ENCODE measurements at places on chromosomes 13 and 19.

- DNase-seq, result no peak
These were observed 45.3 kb downstream of the FNDC3A start for GRCh38 chr13:49020940-49021553.

DNA sequence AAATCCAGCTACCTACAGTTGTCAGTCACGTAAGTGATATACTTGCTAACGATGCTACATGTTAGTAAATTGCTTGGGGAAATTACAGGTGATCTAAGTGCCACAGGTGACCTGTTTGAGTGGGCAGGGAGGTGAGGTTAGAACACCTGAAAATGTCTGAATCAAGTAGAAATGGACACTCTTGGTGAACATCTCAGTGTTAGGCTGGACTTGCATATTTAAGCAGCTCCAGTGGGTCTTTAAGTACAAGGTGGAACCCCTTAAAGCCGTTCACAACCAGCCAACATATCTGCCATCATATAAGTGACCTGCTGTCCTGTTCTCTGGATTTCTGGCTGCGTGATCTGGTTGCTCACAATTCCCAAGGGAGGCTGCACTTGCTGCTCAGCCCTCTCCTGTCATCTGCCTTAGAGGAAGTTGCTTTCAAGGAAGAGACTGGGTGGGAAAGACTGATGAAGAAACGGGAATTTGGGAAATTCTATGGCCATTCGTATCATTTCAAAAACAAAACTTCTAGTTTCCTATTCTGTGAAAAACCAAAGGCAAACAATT, 244.0 kb downstream of the DCLK1 start:
- DNase-seq, result no peak

DNA sequence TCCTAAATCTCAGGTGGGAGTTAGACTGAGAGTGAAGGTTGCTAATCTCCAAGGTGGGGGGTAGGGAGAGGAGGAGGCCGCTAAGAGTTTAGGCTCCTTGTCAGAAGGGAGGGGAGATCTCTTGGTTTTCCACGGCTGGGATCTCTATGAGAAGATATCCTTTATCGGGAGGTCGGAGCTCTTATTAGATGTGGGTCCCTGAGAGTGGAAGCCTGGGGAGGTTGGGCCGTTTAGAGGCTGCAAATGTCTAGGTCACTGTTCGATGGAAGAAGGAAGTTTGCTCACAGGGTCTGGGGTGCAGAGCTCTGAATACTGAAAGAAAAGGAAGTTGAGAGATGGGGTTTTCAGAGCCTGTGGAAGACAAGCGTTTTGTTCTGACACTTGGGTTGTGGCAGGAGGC, 3.8 kb downstream of the MYADM start:
- no peak for DNase-seq

GRCh38 chr13:75685239-75685697, 49.1 kb downstream of the LMO7 start:
- no peak for DNase-seq

DNA sequence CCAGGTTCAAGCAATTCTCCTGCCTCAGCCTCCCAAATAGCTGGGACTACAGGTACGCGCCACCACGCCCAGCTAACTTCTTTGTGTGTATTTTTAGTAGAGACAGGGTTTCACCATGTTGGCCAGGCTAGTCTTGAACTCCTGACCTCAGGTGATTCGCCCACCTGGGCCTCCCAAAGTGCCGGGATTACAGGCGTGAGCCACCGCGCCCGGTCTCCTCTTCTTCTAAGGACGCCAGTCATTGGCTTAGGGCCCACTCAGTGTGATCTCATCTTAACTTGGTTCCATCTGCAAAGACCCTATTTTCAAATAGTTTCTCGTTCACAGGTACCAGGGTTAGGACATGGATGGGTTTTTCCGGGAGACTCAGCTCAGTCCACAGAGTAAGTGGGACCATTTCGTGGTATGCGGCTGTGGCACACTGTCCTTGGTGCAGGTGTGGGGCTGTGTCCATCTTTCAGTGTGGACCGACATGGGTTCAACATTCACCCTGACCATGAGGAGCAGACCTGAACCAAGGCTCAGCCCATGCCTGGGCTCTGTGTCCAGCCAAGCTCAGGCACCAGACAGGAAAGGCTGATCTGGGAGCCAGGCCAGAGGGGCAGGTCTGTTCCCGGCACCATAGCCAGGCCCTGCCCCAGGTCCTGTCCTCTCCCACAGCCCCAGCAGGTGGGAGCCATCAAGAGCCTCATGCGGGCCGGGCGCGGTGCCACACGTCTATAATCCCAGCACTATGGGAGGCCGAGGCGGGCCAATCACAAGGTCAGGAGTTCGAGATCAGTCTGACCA, 2.8 kb upstream of the MKNK2 start:
- DNase-seq, result no peak

DNA sequence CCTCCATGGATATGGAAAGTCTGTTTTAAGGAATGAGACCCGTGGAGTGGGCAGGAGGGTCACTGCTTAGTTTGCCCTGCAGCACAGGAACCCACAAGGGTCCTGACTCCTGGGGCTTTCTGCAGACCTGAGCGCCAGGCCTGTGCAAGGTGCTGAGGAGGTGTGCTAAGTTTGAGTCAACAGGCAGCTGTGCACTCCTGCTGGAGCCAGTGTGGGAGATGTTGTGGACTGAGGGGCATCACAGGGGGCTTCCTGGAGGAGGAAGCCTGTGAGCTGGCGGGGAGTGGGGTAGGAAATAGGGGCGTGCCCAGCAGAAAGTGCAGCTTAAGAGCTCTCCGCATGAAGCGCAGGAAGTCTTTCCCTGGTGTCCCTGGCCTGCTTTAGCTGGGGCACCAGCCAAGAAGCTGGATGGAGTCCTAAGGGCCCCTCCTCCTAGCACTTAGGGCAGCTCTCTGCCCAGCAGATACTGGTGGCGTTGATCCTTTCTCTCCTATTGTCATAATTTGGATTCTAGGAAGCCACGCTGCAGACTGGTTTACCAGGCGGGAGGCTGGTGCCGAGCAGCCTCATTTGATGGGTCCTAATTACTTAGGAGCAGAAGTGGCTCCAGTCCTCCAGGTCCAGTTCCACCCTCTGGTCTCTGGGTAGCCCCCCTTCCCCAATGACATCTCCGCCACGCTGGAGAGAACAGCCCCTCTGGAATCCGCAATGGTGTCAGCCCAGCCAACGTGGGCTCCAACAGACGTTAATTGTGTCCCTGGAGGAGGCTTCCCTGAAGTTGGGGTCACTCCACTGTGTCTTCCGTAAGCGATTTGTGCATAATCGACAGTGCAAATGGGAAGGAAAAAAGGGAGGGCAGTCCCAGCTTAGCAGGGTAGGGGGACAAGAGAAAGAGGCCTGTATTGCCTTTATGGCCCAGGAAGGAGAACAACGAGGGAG, 309.2 kb downstream of the ZNF536 start:
- no peak for DNase-seq

DNA sequence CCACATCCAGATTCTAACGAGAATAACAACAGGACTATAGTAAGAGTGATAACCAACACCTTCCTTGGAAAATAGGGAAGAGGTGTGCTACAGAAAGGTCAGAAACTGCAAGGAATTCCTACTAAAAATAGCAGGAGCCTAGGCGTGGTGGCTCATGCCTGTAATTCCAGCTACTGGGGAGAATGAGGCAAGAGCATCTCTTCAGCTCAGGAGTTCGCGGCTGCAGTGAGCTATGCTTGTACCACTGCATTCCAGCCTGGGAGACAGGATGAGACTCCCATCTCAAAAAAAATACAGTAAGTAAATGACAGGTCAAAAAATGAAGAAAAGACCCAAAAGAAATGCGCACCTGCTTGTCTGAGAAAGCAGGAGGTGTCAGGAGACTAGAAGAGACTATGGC, 101.5 kb upstream of the TSHZ3 start:
- DNase-seq, result no peak

- DNase-seq, result no peak
These were observed 882.0 kb upstream of the SLITRK6 start for GRCh38 chr13:86681223-86681622.

DNA sequence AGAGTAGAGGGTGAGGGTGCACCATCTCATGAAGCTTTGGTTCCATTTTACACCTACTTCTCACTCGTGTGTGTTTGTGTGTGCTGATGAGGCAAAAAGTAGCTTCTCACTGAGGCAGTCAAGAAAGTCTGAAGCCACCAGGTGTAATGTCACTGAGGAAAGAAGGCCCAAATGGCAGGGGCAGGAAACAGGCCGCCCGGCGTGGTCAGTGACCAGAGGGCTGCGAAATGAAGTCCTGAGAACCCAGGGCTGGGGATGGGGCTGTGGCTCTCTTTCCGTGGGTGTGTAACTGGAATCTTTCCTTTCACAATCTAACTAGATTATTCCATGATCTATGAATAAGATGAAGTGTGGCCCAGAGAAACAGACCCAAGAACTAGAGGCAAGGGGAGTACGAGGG, 25.5 kb upstream of the TFDP1 start:
- no peak for DNase-seq

DNA sequence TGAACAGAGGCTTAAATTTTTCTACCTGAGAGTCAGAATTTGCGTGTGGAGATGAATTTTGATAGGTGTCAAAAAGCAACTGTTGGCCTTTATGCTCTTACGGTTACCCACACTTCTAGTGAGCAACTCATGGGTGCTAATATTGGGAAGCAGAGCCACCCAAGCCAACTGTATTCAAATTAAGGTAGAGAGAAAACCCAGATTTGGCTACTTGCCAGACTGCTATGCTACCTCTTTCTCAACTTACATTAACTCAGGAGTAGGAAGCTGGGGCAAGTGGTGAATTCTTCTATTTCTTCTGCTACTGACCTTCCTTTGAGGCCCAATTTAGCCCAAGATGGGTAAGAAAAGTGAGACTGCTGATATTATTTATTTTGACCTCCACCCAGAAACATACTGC, 83.9 kb downstream of the OLFM4 start:
- DNase-seq, result no peak

DNA sequence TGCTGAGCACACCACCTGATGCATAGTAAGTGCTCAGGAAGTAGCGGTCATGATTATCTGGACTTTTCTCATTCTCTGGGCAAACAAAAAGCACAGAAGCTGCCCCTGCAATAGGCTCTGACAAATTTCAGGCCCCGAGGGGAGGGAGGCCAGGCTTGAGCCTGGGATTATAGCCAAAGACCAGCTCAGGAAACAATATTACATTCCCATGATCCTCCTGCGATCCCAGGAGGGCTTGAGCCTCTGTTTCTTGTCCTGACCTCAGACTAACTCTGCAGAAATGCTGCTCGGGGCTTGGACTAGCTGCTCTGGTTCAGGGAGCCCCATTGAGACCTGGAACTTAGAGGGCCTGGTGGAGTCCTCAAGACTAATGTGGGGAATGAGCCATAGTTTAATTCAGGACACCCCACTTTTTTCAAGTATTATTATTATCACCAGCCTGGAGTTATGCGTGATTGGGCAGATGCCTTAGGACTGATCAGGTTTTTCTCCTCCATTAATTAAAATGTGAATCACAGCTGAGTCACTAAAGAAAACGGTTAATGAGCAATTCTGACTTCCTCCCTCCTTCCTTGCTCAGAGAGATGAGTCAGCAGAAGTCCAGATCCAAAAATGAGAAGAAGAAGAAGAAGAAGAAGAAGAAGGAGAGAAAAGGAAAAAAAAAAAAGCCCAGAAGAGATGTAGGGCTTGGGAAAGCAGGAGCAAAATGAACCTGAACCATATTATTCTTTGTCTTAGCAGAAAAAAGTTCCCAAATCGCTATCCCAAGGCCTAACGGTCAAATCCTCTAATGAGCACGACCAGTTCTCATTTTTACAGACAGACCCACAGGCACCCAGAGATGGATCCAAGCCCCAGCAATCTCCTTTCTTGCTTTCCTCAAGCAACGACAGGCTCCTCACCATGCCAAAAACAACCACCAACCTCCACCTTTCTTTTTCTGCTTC, 107.2 kb downstream of the CACNA1A start:
- no peak for DNase-seq

DNA sequence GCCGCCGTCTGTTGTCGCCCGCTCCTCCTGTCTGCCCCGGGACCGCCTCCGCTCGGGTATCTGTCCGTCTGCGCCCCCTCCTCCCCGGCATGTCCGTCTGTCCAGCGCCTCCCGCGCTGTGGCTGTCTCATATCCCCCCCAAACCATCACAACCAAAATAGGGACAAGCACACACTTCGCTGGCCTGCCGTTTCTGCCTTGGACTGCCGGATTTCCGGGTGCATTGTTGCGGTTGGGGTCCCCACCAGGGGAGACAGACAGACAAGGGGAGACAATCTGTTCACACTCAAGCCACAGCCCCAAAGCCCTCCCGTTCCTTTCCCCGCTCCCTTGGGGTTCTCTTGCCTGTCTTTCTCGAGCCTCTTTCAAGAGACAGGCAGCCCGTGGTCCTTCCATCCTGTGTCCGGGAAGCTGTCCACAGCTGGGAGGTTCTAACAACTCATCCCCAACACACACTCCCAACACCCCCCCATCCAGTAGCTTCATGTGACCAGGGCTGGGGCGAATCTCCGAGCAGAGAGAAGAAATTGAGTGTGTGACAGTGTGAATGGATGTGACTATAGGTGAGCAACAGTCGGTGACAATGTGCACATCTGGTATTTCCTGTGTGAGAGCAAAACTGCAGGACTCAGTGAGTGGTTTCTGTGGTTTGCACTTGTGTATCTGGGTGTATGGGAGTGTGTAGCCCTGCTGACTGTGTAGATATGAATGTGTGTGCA, 16.5 kb upstream of the FOSB start:
- peak; percentile 62 for DNase-seq

DNA sequence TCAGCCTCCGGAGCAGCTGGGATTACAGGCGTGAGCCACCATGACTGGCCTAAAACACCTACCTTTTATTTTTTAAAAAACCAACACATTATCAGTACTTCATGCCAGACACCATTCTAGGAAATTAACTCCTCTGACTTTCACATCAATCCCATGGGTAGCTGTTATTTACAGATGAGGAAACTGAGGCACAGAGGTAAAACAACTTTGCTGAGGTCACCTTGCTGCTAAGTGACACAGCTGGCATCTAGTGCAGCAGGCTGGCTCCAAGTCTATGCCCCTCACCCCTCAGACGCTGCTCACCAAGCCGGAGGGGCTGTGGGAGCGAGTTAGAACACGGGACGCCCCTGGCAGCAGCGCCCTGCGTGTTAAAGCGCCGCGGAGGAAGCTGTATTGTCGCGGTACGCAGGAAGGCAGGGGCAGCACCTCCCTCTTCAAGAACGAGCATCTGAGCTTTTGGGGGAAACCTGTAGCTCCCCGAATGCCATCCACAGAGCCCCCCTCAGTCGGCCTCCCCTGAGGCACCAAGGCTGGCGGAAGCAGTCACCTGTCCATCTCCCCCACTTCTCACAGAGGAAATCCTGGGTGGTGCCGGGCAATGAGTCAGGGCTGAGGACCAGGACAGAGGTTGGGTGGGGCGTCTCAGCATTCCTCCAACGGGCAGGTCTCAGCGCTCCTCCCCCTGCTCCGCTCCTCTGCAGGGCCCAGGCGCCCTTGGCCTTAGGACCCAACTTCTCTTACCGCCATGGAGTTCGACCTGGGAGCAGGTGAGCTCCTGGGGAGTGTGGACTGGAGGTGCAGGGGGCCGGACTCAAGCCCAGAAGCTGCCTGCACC, at the start of gene C19orf33:
Gene C19orf33 (plus strand): TSS at position 735 of the 835 bp plus-strand sequence. CDS start 11 bp downstream, at position 746.
- DNase-seq, result no peak

- no peak for DNase-seq
These were observed 8.2 kb downstream of the YIPF2 start for GRCh38 chr19:10920288-10920655.

Measured in T-helper 9 cell (primary cell).